Stimulated activated CD8-positive, alpha-beta memory T cell treated with anti-CD3 and anti-CD28 coated beads, Interleukin-15, amount 100 ng/mL, for 1 hour (primary cell): ENCODE measurements at places on chromosomes 5 and 9.

DNA sequence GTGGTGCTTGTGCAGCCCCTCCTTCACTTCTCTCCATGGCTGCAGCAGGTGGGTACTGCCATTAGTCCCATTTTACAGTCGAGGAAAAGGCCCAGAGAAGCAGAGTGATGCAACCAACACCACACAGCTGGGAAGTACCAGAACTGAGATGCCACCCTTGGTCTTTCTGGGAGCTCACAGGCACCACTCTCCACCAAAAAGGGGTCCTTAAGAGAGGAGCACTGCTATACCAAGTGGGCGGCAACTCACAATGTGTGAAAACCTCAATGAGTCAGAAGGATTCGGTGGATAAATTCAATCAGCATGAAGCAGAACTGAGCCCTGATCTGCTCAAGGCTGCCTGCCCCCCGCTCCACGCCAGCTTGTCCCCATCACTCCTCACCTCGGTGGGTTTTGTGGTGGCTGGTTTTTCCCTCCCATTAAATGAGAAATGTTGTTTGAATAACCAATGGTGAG is 213.7 kb downstream of the FSTL4 start:
- DNase-seq = no peak

GRCh38 chr5:137313526-137314175 is 185.5 kb downstream of the SPOCK1 start:
- DNase-seq = no peak

GRCh38 chr5:83972236-83972635 is 251.6 kb upstream of the HAPLN1 start:
- no peak for DNase-seq

GRCh38 chr9:79709743-79710674 is 138.2 kb downstream of the TLE4 start:
- DNase-seq = no peak

DNA sequence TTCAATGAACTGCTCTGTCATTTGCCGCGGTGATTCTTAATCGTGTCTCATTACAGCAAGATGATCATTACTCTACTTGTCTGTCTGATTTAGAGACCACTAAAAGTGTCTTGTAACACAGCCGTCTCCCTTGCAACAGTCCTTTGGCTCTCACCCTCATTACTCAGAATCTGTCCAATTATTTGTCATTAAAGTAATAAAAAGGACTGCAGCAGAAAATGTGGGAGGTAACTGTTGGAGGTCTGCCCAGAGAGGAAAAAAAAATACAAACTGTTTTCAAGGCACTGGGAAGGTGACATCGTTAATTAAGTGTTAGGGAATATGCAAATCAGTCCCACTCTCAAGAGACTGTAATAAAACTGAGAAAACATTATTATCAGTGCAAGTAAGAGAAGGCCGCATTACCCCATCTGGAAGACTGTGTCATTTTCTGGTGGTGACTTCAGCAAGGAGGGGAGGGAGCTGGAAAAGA is 281.0 kb downstream of the RASEF start:
- no peak for DNase-seq

DNA sequence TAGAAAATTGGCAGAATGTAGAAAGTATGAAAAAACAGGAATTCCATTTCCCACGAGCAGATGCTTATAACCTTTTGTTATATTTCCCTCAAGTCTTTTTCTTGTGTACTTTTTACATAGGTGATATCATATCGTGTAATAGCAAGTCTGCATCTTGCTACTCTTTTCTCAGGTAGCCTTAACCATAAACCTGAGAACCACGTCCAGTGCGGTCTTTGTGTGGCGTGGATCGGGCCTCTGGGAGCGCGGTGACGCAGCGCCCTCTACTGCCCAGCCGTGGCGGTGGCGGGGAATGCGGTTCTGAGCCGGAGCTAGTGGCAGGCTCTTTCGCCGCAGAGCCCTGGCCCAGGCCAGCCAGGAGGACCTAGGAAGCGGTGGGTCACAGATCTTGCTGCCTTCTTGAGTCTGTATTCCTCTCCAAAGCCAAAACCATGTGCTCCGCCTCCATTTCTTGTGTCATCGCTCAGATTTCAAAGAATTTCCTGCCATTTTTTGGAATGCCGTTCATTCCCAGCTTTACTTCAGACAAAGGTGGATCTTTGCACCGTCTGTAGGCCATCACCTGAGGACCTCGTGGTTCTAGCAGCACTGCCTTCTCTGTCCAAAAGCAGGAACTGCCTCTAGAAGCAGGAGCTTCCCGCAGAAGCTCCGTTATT is 71.9 kb downstream of the MVB12B start:
- peak; percentile 55 for DNase-seq

DNA sequence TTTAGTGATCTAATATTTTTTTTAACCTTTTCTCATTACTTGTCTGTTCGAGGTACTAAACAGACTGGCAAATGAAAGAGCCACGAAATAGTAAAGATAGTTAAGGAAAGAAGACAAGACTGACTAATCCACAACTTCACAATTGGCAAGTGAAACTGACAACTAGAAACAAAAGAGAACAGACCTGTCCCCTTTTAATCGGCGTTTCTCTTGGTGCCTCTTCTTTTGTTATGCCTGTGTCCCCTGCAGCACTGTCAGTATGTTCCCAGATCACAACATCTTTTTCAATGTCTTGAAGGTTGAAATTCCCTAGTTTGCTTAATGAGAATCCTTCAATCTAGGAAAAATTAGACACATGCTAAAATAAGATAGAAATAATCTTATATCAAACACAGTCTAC is 26.1 kb downstream of the TUT7 start:
- DNase-seq = no peak

DNA sequence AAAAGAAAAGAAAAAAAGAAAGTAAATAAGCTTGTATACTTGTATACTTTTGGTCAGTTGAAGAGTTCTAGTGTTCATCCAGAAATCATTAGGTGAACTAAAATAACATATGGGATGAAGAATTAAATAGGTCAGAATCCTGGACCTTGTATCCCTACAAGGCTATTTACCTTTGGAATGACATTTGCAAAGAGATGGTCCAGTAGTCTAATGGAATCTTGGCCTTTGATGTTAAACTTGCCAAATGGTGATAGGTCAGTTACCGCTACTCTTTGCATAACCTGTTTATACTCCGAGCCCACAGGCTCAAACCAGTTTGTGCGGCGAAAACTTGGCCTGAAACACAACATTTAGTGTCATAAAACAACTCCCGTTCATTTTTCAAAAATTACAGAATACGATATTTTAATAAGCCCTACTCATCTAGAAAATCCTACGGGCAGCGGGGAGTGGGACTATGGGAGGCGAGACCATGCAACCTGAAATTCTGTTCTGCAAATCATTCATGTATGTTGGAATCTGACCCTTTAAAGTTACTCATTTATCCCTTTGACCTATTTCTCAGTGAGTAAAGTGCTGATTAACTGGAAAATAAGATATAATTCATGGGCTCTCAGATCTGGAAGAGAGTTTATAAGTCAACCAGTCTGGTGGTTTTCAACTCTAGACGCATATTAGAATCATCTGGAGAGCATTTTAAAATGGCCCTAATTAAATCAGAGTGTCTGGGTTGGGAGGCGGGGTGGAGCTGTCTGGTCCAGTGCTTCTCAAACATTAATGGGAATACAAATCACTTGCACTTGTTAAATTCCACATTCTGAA is 38.6 kb downstream of the DMGDH start:
- no peak for DNase-seq

DNA sequence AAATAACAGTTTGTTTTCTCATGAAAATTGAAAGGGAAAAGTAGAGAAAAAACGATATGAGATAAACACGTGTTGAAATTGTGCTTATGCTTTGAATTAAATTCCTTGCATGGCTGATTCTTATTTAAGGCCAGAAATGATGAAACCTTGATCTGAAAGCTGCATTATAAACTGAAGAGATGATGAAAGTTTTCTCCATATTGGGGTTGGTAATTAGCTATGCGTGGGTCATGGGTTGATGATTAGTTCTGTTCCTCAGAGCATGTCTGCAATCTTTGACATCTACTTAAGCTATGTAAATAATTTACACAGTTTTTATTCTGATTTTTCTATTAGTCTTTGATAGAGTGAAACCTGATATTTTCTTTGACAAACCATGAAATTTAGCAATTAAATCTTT is 264.1 kb downstream of the CD180 start:
- no peak for DNase-seq

GRCh38 chr9:109481856-109482255 is 16.3 kb downstream of the PTPN3 start:
- no peak for DNase-seq
